Temporal lobe (tissue), 4 donors: ENCODE measurements at places on chromosomes 3 and 15. TPM values are rescaled to one million over a fixed set of nuclear protein-coding genes. Genes with fewer than 3 reads are reported as not detected.

The IGSF10 gene
- total RNA-seq = 0.74 TPM

The NTRK3 gene
- 50.9 TPM for total RNA-seq

The TIPIN gene
- total RNA-seq = 15.2 TPM

The MUSTN1 gene
- total RNA-seq = 0.74 TPM

The ARL13B gene
- total RNA-seq = 11.8 TPM

The AGBL1 gene
- 0.98 TPM for total RNA-seq

The ADIPOQ gene
- not detected for total RNA-seq

The SCN11A gene
- 0.25 TPM for total RNA-seq
